ENCODE measurements at places on chromosomes 4 and X. TPM values are rescaled to one million over a fixed set of nuclear protein-coding genes. Genes with fewer than 3 reads are reported as not detected.
A peak's percentile ranks its signal among the peaks of the same experiment; 100 is the strongest.

KLHL13 gene
- 5.7 TPM for total RNA-seq

SH3TC1 gene
- total RNA-seq: 8.7 TPM

ENPP6 gene
- not detected for total RNA-seq

LETM1 gene
- 46.2 TPM for total RNA-seq

SFRP2 gene
- 1.4 TPM for total RNA-seq

ARHGAP10 gene
- 69.2 TPM for total RNA-seq

SPARCL1 gene
- 354 TPM for total RNA-seq

ZAR1 gene
- not detected for total RNA-seq

MAGEC1 gene
- total RNA-seq: not detected

CD40LG gene
- 0.15 TPM for total RNA-seq

HSFX1 gene
- total RNA-seq: 2.7 TPM

ALB gene
- total RNA-seq: not detected

NLGN4X gene
- 3.1 TPM for total RNA-seq

GRCh38 chr4:168647646-168648375 is 151.0 kb downstream of the PALLD start:
- no peak for DNase-seq

- DNase-seq: peak; percentile 40
These were observed 1.2 kb upstream of the CDK16 start for GRCh38 chrX:47217121-47217851.

- no peak for DNase-seq
These were observed 34.4 kb downstream of the PTTG2 start for GRCh38 chr4:37994569-37994968.

DNA sequence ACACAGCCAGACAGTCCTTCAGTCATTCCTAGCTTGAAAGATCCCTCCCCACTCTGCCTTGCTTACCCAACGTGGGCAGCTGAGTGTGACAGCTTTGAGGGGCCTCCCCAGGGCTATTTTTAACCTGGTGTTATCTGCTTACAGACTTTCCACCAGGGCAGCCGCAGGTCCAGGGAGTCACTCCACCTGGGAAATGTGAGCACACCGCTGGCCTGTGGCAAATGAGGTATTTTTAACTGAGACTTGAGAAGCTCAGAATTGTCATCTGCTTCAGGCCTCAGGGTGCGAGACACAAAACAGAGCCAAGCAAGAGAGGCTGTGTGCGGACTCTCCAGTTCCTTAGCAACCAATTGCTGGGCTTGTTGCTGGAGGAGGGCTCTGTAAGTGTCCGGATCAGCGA is 13.0 kb downstream of the CORIN start:
- DNase-seq: peak; percentile 78

DNA sequence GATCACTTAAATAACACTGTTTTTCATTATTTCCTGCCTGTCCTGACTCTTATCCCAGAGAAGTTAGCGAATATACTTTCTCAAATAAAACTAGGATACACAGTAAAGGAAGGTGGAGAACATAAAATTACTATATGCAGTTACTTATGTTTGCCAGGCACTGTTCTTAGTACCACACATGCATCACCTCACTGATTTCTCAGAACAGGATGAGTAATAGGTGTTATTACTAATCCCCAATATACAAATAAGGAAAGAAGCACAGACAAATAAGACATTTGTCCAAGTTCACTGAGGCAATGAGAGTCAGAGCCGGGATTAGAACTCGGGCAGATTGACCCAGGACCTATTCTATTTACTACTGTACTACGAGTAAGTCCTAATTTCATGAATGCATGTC is 91.7 kb downstream of the CORIN start:
- no peak for DNase-seq

- DNase-seq: no peak
These were observed 68.4 kb downstream of the GPAT3 start for GRCh38 chr4:83604321-83604720.

- no peak for DNase-seq
These were observed 146.1 kb downstream of the NEXMIF start for GRCh38 chrX:74779175-74779574.

DNA sequence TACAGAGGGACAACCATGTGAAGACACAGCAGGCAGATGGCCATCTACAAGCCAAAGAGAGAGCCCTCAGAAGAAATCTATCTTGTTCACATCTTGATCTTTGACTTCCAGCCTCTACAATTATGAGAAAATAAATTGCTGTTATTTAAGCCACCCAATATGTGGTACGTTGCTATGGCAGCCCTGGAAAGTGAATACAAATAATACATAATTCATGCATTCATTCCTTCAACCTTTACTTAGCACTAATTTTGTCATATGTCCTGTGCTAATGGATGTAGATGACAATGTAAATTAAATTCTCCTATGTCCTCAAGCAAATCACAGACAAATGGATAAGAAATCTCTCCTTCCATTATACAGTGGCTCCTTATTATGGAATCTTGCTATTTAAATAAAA is 361.6 kb downstream of the PACRGL start:
- DNase-seq: no peak

- DNase-seq: no peak
These were observed 26.0 kb upstream of the ELF2 start for GRCh38 chr4:139202991-139203390.

DNA sequence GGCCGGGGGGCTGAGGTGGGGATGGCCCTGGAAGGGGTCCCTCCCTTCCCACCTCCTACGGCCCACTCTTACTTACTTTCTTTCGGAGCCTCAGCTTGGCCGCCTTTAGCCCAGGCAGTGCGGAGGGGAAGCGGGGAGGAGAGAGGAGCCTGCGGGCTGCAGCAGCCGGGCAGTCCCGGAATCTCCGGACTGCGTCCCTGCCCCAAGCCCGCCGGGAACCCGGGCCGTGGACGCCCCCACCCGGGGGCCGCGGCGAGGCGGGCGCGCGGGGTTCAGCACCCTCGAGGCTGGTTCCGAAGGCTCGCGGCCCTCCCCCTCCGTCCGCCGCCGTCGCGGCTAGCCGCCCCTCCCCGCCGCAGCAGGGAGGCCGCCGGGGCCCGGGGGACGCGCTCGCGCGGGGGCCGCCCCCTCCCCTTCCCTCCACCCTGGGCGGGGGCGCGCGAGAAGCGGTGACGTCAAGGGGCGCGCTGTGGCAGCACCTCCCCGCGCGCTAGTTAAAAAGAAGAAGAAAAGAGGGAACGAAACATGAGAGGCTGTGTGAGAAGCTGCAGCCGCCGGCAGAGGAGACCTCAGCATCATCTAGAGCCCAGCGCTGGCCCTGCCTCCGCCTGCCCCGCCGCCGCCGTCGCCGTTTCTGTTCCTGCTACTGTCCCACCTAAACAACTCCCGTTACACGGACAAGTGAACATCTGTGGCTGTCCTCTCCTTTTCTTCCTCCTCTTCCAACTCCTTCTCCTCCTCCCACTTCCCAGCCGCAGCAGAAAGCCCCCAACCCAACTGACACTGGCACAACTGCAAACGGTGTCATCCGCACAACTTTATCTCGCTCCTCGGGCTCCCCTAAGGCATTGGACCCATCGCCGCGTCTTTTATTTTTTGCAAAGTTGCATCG is at the start of gene HHIP:
TSS of gene HHIP (plus strand) at position 526 of the 892 bp plus-strand sequence. CDS start 520 bp downstream, outside the sequence.
- DNase-seq: peak; percentile 44

GRCh38 chr4:37388681-37389365 is 144.3 kb downstream of the NWD2 start:
- no peak for DNase-seq

- no peak for DNase-seq
These were observed 12.3 kb downstream of the MSX1 start for GRCh38 chr4:4871573-4872313.

GRCh38 chr4:181330654-181331201 is 912.5 kb upstream of the TENM3 start:
- DNase-seq: no peak

DNA sequence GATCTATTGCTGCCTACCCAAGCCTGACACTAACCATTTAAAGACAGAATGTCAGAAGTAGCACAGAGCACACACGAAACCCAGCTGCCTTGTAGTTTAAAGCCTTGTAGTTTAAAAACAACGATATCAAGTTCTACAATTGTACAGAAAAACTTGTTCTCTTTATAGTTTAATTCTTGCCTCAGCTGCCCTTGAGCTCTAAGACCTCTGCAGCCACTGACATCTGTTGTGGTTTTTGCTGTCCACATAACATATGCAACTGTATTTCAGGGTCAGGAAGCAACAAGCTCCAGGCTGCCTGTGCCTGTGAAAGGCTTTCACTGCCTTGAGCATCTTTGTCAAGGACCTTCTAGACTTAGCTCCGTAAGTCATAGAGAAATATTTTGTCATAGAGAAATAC is 227.2 kb downstream of the SPCS3 start:
- DNase-seq: no peak

- DNase-seq: no peak
These were observed 1028.8 kb upstream of the IGFBP7 start for GRCh38 chr4:58138786-58139668.

DNA sequence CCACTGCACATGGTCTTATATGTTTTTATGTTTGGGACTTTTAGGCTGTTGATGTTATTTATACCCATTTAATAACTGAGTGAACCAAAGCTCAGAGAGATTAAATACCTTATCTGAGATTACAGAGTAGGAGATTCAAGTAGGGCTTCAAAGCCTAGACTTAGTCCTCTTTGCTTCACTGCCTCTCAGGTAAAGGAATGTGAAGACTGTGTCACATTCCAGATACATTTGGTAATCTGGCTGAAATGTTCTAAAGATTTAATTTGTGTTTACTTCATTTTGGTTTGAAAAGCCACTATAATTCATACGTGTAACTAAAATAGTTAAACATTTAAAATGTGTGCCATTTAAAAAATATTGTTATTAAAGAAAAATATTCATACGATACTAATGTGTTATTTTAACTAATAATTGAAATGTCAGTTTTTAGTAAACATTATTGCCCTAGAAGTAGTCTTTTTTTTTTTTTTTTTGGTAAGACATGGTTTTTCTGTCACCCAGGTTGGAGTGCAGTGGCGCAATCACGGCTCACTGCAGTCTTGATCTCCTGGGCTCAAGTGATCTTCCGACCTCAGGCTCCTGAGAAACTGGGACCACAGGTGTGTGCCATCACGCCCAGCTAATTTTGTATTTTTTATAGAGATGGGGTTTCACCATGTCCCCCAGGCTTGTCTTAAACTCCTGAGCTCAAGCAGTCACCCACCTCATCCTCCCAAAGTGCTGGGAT is 54.3 kb downstream of the WWC2 start:
- DNase-seq: no peak

DNA sequence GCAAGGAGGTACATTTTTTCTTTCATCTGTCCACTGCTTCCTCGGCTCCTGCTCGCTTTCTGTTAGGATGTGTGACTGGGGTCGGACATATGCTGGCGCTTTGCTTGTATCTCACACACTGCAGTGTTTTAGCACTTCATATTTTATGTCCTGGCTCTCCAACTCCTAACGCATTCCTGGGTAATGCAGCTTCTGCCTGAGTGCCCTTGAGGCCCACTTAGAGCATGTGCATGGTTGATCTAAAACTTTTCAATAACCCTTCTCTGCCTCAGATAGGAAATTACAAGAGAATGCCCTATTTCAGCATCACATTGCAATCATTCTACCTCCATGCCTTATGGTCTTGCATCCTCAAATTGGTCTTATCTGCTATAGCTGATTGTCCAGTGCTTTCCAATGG is 65.3 kb downstream of the NEIL3 start:
- DNase-seq: no peak

- peak; percentile 55 for DNase-seq
These were observed 64.0 kb downstream of the CCNG2 start for GRCh38 chr4:77220828-77221613.

GRCh38 chr4:47031011-47031678 is at the start of gene GABRB1:
TSS of gene GABRB1 (plus strand) at chr4:47031567.
- peak; percentile 76 for DNase-seq

DNA sequence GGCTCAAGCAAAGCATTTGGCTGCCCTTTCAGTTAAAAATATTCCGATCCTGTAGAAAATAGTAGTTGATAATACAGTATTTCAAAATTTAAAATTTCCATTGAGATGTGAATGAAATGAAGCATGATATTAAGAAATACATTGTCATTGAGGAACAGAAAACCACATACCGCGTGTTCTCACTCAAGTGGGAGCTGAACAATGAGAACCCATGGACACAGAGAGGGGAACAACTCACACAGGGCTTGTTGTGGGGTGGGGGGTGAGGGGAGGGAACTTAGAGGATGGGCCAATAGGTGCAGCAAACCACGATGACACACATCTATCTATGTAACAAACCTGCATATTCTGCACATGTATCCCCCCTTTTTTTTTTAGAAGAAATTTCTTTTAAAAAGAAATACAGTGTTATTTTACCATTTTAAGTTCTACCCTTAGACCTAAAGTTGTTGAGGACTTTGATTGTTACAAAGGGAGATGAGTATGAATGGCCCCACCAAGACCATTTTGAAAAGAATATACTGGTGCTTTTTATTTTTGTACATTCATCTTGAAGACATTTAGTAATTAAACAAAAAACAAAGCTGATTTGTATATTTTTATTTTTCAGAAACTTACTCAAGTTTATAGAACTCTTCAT is 52.0 kb upstream of the IL13RA1 start:
- DNase-seq: no peak

DNA sequence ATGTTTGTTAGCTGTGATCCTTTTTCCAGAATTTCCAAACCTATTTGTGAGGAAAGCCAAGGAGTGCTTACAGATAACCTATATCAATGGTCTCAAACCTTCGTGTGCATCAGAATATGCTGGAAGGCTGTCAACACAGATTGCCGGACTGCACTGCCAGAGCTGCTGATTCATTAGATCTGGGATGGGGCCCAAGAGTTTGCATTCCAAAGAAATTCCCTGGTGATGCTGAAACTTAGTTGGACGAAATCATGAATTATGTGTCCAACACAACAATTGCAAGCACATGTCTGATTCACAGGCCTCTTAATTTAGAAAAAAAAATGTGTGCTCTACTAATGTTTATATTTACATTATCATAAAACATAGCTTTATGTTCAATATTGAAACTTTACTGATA is 544.0 kb upstream of the AMOT start:
- no peak for DNase-seq

GRCh38 chrX:30876367-30876766 is 12.7 kb downstream of the TAB3 start:
- no peak for DNase-seq

DNA sequence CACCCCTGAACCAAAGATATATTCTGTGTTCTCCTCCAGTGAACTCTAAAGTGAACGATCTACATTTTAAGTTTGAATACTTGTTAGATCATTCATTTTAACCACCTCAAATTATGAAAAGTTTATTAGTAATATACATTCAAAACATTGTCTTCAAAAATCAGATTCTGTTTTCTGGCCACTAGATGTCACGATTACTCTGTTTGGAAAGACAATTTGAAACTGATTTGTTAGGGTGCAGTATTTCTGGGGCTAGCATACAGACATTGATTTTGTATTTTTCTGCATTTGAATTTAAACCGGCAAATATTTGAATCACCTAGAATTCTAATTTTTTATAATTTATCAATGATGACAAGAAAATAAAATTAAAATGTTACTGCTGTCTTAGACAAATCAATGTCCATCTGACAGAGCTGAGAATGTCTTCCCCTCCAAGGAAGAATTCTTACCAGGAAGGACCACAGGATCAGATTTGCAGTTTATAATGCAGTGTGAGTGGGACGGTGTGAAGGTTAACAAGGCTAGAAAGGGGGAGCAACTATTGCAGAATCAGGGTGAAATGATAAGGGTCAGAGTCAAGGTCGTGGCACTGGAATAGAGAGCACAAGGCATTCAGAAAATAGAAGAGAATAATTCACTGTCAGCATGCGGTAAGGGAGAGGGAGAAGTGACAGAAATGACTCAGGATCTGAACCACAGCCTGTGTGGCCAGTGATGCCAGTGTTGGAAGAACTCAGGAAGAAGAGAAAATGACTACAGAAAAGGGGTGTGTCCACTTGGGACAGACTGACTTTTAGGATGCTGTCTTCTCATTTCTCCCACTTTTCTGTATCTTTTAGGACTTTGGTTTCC is 91.6 kb downstream of the ANXA10 start:
- DNase-seq: no peak
